NCI-H510A (cell line): ENCODE measurements at places on chromosomes 3 and 15.

- no peak for DNase-seq
Measured at GRCh38 chr3:129966876-129967275, 7.6 kb upstream of the TRH start.

DNA sequence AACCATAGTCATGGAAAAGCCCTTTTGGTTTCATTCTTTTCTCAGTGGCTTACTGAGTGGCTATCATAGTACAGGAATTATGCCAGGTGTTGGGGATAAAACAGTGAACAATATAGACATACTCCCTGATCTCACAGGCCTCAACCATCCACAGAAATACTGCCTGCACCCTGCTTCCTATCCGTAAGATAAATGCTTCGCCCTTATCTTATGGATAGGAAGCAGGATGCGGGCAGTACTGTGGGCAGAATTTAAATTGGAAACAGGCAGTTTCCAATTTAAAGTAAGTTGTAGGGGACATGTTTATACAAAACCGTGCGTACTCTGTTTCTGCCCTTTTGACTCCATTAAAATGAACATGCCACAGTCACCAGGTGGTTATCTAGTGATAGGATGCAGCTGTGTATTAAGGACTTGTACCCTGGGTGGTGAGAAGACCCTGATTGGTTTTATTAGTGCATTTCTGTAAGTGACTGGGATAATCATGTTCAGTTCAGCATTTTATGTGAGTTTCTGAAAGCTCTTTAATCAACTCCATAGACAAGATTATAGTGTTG, 141.8 kb upstream of the BHLHE40 start:
- DNase-seq: no peak

DNA sequence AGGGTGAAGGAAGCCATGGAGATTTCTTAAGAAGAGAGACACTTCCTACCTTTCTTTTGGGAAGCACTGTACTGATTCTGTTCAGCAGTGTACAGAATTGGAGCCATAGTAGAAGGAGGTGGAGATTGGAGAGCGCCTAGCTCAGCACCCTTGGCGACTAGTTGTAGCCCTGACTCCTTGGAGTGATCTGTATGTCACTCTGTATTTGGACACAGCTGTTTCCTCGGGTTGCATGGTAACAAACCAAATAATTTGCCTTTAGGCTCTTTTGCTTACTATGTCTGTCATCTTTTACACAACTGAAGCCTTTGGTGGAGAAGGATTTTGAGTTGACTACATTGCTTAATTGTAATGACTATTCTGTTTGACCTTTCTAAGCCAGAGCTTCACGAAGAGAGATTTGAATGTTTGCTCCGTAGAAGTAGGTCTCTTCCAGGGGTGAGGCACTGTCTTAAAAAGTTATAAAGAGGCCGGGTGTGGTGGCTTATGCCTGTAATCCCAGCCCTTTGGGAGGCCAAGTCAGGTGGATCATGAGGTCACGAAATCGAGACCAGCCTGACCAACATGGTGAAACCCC, 77.1 kb downstream of the AKAP13 start:
- DNase-seq: no peak

GRCh38 chr3:151483961-151484520, 23.2 kb upstream of the IGSF10 start:
- DNase-seq: no peak

GRCh38 chr3:133966954-133967353, 62.8 kb downstream of the SLCO2A1 start:
- DNase-seq: no peak

DNA sequence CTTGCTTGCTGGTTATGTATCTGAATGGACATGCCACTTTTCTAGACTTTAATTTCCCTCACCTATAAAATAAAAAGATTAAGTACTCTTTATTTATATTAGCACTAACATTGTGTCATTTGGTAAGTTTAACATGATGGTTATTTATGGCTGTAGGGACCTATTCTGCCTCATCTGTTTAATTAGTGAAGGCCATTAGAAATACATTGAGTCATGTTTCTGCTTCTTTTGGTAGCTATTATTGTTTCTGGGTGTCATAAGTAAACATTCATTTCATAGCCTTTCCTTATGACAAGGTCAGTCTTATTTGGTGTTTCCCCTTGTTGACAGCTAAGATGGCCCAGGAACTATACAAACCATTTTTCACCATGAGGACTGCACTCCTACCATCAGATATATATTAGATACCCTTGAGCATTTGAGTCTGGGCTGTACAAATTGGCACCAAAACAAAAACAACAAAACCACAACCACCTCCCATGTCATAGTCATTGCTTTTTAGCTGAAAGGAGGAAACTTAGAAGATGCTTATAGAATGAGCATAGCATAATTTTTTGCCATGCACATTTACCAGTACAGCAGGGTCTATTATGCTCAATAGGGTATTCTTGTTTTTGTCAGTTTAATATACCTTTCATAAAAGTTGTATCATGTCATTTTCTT, 39.3 kb downstream of the SRP14 start:
- DNase-seq: no peak

DNA sequence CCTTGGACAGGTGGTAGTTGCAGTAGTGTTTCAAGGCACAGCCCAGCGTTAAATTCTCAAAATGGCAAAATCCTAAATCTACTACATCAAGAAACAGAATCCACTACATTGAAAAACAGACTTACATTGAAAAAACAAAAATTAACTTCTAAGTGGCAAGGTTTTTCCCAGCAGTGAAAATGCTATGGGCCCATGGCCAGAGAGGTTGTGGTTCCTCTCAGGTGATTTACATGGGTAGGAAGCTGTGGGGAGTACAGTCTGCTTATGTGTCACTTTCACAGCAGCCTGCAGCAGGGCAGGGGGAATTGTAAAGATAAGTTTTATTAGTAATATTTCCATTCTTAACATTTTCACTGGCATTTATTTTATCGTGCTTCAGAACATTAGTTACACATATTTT, 24.9 kb downstream of the TTC14 start:
- no peak for DNase-seq

DNA sequence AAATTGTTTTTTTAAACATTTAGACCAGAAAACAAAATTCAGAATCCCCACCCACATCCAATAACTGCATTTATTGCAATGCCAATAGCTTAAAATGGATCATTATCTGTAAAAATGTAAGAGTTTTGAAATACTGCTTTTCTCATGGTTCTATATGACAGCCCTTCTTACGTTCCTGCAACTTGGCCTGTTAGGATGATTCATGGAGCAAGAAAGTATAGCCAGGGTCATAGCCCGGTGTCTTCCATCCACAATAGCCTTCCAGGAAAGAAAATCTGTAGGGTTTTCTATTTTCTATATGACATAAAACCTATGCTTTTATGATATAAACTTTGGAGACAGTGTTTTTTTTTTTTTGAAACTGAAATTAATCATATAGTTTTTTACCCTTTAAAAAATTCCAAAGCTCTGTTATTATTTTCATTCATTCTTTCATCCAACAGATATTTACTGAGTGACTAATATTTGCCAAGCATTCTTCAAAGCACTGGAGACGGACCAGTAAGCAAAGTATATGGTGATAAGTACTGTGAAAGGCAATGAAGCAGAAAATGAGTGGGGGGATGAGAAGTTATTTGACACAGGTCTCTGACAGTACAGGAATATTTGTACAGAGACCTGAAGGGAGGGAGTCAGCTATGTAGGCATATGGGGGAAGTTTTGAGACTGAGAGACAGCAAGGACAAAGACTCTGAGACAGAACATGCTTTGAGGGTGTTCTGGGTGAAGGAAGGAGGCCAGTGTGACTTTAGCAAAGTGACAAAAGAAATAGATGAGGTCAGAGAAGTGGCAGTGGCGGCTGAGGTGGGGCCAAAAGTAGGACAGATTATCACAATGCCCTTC, 29.0 kb upstream of the SLC2A2 start:
- DNase-seq: no peak

DNA sequence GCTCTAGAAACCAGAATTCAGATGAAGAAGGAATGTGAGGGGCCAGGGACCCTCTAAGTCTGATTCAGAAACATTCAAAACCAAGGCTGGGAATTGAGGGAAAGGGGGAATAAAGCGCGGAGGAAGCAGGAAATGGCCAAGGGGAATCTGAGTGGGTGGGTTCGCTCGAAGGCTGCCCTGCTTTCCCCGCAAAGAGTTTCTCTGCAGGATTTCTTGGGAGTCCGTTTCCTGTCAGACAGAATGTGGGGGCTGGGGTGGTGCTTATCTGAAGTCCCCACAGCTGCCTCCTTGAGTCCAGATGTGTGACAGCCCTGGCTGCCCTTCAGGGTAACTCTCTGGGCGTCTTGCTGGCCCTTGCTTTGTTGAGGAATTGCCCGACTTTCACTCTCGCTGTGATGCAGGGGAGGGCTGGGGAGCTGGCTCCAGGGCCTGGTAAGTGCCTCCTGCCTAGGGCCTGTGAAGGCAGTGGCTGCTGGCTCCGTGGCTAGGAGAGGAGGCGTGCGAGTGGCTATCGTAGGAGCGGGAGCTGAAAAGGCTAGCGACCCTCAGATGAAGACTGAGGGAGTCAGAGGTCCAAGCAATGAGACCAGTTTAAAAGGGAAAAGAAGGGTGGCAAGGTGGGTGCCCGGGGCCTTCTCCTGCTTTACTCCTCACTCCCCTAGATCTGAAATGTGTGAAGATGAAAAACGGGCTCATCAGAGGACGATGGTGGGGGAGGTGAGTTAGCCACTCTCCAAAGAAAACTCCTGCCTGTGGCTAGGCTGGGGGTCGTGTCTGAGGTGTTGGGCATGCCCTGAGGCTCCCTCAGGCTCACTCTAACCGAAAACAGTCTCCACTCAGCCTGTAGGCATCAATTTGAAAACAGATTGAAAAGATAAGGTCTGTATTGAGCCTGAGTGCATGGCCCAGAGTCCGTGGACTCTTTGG, 143.9 kb upstream of the UMPS start:
- no peak for DNase-seq

- DNase-seq: no peak
Measured at GRCh38 chr15:93491291-93491690, 402.3 kb upstream of the RGMA start.

DNA sequence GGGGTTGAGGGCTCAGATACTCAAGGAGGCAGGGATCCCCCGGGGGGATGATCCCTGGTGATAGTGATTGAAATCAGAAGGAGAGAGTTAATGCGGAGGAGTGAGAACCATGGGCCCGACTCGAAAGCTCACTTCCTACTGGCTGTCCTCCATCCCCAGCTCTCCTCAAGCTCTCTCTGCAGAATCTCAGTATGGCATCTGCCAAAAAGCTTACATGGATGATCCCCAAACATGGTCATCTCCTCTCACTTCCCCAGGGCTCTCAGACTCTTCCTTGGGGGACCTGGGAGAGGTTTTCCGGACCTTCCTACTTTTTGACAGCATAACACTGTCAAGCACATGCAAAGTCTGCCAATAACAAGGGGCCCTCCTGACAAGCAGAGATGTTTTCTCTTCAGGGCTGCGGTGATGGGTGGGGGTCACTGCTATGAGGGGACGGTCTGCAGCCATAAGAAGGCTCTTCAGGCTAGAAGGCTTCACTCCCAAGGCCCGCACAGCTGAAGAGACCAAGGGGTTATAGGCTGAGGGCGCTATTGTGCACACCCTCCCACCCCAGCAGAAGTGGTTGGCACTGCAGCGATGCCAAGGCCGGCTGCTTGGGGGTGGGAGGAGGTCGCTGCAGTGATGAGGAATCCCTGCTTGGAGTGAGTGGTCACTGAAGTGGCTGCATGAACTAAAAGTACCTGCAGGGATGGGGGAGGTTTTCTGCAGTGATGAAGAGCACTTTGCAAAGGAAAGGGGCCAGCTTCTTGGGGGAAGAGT, 828 bp upstream of the VWA5B2 start:
- no peak for DNase-seq

GRCh38 chr3:156230278-156230900, 110.0 kb downstream of the KCNAB1 start:
- DNase-seq: no peak

- DNase-seq: no peak
Measured at GRCh38 chr3:128784843-128785242, 58.9 kb downstream of the RAB7A start.

DNA sequence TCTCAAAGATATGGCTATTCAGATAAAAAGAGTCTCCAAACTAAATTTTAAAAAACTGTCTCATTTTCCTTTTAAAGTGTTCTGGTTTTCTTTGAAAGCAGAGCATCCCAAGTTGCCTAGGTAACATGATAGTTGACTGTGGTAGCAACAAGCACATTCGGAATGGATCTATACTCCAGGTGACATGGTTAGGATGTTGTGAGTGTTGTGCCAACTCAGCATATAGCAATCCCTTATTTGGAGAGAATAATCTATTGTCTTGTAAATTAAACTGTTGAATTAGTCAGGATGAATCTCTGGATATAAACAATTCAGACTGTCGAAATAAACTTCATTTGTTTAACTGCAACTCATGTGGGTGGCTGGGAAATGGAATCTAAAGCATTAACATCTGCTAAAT, 418.6 kb downstream of the TUSC7 start:
- DNase-seq: no peak

DNA sequence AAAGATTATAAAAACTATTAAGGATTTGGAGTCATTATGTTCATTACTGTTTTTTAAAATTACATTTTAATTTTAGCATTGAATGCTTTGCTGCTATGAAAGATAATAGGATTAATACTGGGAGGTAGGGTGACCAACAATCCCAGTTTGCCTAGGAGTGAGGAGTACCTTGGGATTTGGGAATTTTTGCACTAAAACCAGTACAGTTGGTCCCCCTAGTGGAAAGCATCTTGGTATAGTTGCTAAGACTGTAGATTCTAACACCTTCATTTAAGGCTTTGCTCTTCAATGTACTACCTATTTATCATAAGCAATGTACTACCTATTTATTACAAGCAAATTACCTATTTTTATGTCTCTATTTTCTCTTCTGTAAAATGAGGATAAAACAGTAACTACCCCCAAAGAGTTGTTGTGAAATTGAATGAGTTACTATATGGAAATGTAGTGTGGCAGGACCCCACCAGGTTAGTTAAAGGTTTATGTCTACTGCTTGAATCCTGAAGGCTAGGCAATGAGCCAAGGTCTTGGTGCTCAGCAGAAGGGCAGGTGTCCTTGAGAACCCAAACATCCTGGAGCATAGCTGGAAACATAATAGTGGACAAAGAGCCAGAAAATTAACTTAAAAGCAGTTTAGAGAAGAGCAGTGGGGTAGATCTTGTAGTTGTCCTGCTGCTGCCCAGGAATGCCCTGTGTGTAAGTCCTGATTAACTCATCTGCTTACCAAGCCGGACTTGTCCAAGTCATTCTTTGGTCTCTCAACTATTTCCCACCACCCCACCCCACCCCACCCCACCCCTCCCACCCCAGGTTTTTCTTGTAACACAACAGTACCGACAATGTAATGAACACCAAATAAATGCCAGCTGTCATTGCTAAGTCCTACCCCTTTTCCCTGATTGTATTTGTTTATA, 49.2 kb upstream of the NMD3 start:
- DNase-seq: no peak

- DNase-seq: no peak
Measured at GRCh38 chr3:186365202-186365974, 3.4 kb upstream of the DGKG start.

DNA sequence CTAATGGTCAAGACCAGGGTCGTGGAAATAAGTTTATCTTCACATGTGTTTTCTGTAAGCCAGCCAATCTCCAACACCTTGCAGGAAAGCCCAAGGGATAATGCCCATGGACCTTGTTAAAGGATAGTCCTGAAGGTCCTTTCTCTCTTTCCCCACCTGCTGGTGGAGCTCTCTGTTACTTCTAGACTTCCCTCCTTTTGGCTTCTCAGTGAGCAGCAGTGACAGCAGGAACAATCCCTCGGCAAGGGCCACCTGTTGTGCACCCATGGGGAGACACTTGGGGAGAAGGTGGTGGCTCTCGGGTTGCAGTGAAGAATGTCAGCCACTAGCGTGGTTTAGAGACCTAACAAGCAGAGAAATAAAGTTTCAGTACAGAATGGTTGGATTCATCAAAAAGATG, 84.0 kb upstream of the OSBPL11 start:
- no peak for DNase-seq
